Neural cell (in vitro differentiated cells): ENCODE measurements at places on chromosomes 6 and 20. TPM values are rescaled to one million over a fixed set of nuclear protein-coding genes. Genes with fewer than 3 reads are reported as not detected.

HTR1E gene
- polyA plus RNA-seq, result 0.22 and 0.25 TPM in 2 replicates

SAMD5 gene
- polyA plus RNA-seq, result 14.1 and 14.5 TPM in 2 replicates

MUC21 gene
- polyA plus RNA-seq, result not detected in 2 replicates

ACTL10 gene
- polyA plus RNA-seq, result not detected in 2 replicates

GTSF1L gene
- not detected in 2 replicates for polyA plus RNA-seq

SOBP gene
- polyA plus RNA-seq, result 16.4 and 21.6 TPM in 2 replicates

EEF1E1 gene
- 79.6 and 113 TPM in 2 replicates for polyA plus RNA-seq

BMP6 gene
- polyA plus RNA-seq, result 1.8 and 2.4 TPM in 2 replicates

ADGB gene
- polyA plus RNA-seq, result not detected in 2 replicates

EYA2 gene
- 0.88 TPM in 1 of 2 replicates, not detected in the other for polyA plus RNA-seq

BMP2 gene
- 0.68 and 1.1 TPM in 2 replicates for polyA plus RNA-seq

CNPY3 gene
- polyA plus RNA-seq, result 26.4 and 37.3 TPM in 2 replicates

IL17A gene
- polyA plus RNA-seq, result not detected in 2 replicates

ADAT2 gene
- polyA plus RNA-seq, result 3.3 and 10.8 TPM in 2 replicates

OR2J3 gene
- not detected in 2 replicates for polyA plus RNA-seq

DACT2 gene
- 0.48 and 0.76 TPM in 2 replicates for polyA plus RNA-seq

EMILIN3 gene
- polyA plus RNA-seq, result 0.30 and 0.86 TPM in 2 replicates

PPDPF gene
- polyA plus RNA-seq, result 95.1 and 106 TPM in 2 replicates

BANF2 gene
- not detected in 2 replicates for polyA plus RNA-seq
